ENCODE measurements at places on chromosomes 2 and 18.

- DNase-seq: no peak
These were observed 69.0 kb downstream of the ANKRD44 start for GRCh38 chr2:197241596-197241995.

DNA sequence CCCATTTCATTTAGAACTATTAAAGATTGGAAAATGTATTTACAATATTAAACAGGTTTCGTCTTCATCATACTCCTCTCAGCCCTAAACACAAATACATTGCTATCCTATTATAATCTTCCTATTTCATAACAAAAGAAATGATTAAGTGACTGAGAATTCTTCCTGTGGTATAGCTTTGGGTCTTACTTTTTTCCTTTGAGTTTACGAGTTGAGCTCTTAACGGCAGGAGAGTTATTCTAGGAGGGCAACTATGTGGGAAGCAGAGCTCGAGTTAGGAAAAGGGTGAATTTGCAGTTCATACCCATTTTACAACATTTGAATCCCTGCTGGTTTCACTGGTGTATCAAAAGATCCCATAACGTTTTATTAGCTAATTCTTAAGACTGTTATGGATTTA lies 105.0 kb downstream of the FIGN start:
- DNase-seq: no peak

- no peak for DNase-seq
These were observed 111.6 kb downstream of the ZNF521 start for GRCh38 chr18:25240420-25240770.

GRCh38 chr2:216057688-216058193 lies 23.9 kb downstream of the PECR start:
- DNase-seq: peak; percentile 19

- no peak for DNase-seq
These were observed 146.0 kb downstream of the MYO1B start for GRCh38 chr2:191391171-191391570.

GRCh38 chr2:119679846-119680245 lies 845 bp downstream of the TMEM177 start:
- DNase-seq: no peak

GRCh38 chr2:170350929-170351826 lies 173.2 kb downstream of the MYO3B start:
- no peak for DNase-seq

DNA sequence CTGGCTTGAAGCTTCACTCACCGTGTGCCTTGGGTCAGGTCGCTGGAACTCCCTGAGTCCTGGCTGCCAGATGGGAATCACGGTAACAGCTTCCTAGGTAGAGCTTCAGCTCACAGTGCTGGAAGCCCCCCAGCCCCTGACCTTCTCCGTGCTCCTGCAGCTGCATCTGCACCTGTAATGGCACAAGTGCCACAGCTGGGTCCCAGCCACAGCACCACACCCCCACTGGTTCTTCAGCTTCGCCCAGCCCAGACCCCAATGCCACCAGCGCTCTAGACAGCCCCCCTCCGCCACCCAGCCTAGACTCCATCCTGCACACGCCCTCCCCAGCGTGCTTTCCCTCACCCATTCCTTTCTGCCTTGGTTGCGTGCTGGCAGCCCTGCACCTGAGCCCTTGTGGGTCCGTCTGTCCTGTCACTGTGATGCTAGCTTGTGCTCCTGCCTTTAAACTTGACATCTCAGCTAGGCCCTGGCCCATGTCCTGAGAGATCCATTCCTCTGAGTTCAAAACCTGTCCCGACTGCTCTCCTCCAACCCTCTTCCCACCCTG lies 7.6 kb upstream of the ESPNL start:
- DNase-seq: no peak

GRCh38 chr18:1267021-1267420 lies 362.4 kb downstream of the ADCYAP1 start:
- no peak for DNase-seq

DNA sequence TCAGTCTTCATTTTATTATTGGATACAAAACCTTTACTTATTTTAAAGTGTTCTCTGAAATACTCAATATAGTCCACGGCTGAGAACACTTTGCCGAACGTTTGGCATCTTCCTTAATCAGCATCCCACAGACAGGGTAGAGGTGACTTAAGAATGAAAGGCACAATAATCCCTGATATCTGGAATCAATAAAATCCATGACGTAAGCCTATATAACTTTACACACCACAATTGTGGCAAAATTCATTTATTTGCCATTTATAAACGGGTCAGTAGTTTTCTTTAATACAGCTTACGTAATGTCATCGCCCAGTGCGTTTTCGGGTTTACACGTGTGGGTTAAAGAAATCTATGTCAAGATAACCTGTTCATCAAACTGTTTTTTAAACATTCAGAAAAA lies 1.3 kb downstream of the MGAT4A start:
- no peak for DNase-seq
